ENCODE measurements at places on chromosomes 7 and 10.
A peak's percentile ranks its signal among the peaks of the same experiment; 100 is the strongest.

- DNase-seq = no peak
Observed at GRCh38 chr10:131048606-131049005, 262.9 kb downstream of the TCERG1L start.

- no peak for DNase-seq
Observed at GRCh38 chr7:157871681-157872080, 534.9 kb downstream of the DNAJB6 start.

GRCh38 chr7:78101076-78101475 is 302.5 kb downstream of the PHTF2 start:
- no peak for DNase-seq

- DNase-seq = no peak
Observed at GRCh38 chr7:16396766-16397500, 24.4 kb downstream of the CRPPA start.

GRCh38 chr7:128427289-128427891 is 17.6 kb upstream of the IMPDH1 start:
- no peak for DNase-seq

DNA sequence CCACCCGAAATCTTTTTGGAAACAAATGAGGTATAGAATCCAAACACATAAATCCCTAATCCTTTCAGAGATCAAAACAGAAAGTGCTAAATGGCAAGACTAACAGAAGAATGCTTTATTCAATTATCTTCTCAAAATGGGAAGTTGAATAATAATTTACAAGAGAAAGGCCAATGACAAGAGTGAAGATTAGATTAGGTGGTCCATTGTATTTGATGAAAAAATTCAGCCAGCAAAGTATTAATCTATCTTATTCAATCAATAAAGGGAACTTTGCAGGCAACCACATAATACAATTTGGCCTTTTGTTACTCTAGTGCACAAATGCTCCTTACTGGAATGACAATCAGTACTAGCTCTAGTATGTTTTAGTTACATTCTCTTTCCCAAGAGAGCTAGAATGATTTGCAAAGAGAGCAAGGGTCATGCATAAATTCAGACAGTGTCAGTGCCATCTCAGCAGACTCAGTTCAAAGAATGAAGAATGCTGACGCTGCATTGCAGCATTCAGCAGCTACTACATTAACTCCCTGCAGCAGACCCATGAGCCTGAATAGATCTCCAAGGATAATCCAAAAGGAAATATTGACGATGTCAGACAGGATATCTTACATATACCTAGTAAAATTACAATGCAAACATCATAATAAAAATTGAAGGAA is 131.8 kb downstream of the ANK3 start:
- no peak for DNase-seq

DNA sequence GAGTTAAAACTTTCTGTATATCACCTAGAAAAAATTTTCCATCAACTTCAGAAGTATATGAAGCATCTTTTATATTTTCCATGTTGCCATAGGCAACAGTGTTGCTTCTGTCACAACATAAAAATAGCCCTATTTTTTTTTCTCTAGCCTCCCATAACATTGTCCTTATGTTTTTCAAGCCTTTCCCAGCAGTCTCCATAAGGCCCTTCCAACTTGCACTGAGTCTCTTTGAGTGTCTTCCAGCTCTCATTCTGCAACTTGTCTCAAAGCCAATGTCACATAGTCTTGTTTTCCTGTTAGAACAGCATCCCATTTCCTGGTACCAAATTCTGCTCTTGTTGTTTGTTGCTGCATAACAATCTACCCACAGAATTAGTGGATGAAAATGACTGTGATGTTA is 1055.5 kb upstream of the GHITM start:
- no peak for DNase-seq

DNA sequence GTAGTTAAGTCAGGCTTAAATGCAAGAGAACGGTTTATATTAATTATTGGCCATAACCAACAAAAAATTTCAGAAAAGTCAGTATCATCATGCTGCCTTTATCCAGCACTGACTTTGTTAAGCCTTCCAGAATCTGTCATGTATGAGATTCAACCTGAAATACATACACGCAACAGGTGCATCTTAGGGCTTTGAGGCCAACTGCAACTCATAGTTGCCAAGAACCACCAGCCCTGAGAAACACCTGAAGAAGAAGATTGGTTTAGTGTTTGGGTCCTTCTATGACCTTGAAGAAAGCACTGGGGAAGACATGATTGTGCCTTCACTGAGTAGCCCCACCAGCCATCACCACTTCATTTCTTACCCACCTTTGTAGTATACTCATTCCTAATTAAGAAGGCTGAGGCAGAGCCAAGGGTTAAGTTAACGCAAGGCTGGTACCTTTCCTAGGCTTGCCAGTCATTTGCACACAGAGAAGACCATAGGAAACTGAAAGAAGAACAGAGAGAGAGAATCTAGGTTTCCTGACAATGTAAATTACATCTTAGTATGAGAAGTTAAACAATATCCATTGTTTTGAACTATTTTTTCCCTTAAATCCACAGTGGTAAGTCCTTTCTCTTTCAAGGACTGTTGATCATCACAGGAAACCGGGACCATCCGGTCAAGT is 200.1 kb upstream of the PRKCQ start:
- DNase-seq = no peak

GRCh38 chr10:103578782-103579382 is 85.4 kb downstream of the NEURL1 start:
- DNase-seq = no peak

DNA sequence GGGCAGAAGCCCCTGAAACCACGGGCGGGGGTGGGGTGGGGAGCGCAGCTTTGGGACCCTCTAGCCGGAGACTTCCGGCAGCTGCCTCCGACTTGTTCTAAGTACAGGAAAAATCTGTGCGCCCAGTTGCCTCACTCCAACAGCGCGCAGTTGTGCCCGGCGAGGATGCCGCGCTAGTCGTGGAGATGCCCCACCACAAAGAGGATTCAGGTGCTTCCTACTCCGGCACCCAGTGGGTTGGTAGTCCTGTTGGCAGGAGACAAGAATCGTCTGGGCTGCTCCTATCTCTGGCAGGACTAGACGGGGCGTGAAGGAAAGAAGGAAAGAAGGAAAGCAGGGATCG is 465 bp upstream of the NPY start:
- peak; percentile 56 for DNase-seq

GRCh38 chr10:132336064-132336746 is 4.2 kb downstream of the LRRC27 start:
- DNase-seq = no peak

GRCh38 chr10:27447540-27447939 is 56.6 kb upstream of the RAB18 start:
- DNase-seq = no peak

DNA sequence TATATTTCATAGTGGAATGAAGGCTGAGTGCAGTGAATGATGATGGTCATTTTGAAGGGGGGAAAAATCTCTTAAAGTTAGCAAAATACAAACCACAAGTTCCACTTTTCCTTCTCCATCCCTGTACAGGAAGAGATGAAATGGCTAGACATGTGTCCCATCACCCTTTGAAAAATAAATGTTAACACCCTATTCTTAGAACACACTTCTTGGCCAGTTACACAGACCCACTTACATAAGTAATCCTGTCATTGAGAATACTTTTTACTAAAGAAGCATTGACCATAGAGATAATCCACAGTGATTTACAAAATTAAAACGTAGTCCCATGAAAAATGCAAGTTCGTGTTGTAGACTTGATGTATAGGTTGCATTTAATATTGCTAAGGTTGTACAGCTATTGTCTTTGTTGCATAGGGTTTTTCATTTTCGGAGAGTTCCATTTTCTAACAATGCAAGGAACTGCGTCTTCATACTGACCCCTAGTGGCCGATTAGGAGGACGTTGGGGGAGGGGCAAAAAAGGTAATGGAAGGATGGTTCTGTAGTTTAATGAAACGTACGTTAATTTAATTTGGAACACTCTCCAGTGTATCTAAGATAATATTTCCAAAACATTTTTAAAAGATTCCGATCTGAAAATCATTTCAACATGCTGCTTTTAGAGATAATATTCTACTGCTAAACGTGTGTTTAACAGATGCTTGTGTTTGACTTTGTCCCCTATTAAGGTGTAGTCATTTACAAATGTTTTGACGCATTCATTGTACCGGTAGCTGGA is 60.9 kb downstream of the ARMC3 start:
- peak; percentile 50 for DNase-seq

DNA sequence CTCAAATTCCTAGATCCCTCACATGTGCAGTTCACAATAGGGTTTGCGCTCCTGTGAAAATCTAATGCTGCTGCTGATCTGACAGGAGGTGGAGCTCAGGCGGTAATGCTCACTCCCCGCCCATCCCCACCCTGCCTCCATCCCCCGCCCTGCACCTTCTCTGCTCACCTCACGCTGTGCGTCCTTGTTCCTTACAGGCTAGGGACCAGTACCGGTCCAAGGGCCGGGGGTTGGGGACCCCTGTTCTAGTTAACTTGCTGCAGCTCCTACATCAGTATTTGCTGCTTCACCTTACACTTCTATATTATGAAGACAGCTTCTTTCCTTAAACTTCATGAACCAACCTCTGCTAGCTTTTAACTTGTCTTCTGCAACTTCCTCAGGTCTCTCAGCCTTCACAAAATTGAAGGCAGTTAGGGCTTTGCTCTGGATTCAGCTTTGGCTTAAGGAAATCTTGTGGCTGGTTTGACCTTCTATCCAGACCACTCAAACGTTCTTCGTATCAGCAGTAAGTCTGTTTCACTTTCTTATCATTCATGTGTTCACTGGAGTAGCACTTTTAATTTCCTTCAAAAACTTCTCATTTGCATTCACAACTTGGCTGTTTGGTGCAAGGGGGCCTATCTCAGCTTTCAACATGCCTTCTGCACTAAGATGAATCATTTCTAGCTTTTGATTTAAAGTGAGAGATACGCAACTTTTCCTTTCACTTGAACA is 1.7 kb upstream of the TNKS2 start:
- DNase-seq = no peak

- no peak for DNase-seq
Observed at GRCh38 chr10:77328272-77328816, 309.3 kb downstream of the KCNMA1 start.

DNA sequence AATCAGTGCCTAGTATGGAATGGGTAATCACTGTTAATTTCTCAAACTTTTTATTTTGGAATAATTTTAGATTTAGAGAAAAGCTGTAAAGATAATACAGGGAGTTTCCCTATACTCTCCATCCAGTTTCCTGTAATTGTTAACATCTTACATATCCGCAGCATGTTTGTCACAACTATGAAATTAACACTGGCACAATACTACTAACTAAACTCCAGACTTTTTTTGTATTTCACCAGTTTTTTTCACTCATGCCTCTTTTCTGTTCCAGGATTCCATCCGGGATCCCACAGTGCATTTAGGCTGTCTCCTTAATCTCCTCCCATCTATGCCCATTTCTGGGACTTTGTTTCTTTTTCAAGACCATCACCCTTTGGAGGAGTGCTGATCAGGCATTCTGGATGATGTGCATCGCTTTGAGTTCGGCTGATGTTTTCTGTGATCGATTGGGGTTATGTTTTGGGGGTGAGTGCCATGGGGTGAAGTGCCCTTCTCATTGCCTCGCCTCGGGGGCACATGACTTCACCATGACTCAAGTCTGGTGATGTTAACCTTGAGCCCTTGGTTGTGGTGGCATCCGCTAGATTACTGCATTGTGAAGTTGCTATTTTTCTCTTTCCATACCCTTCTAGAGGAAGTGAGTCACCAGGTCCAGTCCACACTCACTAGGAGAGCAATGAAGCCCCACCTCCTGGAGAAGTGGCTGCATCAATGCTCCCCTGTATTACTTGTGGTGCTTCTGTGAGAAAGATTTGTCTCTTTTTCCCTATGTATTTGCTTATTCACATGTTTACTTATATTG is 43.9 kb upstream of the GRB10 start:
- DNase-seq = no peak

GRCh38 chr10:11663763-11664555 is 52.5 kb upstream of the USP6NL start:
- DNase-seq = peak; percentile 37

DNA sequence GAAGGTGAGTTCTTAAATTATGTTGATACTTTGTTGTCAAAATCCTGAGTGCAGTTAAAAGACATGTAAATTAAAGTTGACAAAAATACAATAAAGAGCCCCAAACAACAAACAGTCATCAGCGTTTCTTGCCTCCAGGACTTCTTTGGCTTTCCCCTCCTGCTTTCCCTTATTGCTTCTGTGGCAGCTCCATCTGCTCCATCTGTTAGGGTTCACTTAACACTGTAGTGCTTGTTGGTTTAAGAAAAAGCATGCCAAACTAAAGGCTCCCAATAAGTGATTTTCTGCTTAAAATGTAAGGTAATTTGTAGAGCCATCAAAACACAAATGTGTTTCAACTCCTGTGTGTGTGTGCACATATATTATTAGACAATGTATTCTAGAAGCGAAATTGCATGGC is 254.3 kb upstream of the GNAI1 start:
- peak; percentile 79 for DNase-seq

DNA sequence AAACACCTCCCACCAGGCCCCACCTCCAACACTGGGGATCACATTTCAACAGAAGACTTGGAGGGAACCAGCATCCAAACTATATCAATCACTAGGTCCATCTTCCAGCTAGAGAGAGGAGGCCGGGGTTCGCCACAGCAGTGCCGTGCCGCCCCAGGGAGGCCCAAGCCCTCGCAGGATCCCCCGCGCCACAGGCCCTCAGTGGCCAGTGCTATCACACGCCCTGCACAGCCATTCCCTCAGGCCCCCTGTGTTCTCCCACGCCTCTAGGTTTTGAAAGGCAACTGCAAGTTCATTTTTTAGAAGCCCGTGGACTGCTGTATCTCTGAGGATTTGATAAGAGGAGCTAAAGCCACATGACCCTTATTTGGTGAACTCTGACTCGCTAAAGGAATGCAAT is 136.4 kb downstream of the OAT start:
- no peak for DNase-seq

DNA sequence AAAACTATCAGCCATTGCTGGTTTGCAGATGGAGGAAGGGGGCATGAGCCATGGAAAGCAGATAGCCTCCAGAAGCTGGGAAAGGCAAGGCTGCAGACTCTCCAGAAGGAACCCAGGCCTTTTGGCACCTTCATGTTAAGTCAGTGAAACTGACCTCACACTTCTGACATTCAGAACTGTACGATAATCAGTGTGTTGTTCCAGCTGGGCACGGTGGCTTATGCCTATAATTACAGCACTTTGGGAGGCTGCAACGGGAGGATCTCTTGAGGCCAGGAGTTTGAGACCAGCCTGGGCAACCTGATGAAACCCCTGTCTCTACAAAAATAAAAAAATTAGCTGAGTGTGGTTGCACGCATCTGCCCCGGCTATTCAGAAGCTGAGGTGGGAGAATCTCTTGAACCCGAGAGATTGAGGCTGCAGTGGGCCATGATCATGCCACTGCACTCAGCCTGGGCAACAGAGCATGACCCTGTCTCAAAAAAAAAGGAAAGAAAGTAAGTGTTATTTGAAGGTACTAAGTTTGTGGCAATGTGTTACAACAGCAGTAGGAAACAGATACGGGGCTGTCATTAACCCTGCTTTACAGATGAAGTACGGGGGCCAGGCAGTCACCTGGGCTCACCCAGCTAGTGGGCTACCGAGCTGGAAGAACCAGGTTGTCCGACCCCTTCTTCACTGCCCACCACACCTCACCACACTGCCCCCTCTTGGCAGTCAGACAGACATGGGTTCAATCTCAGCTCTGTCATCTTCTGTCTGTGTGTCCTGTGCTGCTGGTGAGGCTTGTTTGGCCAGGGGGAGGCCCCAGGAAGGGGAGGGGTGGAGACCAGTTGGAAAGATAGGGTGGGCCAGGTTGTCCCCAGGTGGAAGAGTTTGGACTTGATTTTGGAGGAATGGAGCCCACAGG is 18.3 kb downstream of the CHST3 start:
- DNase-seq = no peak

All from NCI-H524 (cell line).